Tibial nerve (tissue), 4 donors: ENCODE measurements at places on chromosomes 1 and 21.

- peak overlapping the region; percentile 47 for H3K27ac ChIP-seq
- no peak overlapping the region for H3K4me3 ChIP-seq
- H3K36me3 ChIP-seq = no peaks in the 10 kb centered on the region
- no peaks in the 10 kb centered on the region for H3K4me1 ChIP-seq
Observed at GRCh38 chr21:45482899-45483821, 59.1 kb downstream of the SLC19A1 start.

DNA sequence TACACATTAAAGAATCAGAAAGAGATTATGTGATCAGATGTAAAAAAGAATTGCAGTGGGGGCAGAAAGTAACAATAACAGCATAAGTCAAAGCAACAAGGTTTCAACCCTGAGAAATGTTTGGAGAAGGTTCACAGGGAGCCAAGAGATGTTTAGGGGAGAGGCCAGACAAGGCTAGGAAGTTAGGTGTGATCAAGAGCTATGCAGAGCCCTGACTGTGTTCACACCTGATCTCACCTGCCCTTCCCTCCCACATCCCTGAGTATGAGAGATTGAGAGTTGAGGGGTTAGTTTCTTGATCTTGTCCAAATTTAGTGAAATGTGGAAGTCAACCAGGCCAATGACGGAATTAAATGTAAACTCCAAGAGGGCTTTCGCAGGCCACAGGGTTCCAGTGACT lies 10.2 kb downstream of the PTPN14 start:
- H3K4me3 ChIP-seq = no peak overlapping the region
- H3K4me1 ChIP-seq = peaks cover 65% of the 10 kb centered on the region
- H3K27ac ChIP-seq = no peak overlapping the region
- H3K36me3 ChIP-seq = no peaks in the 10 kb centered on the region
- H3K27me3 ChIP-seq = no peaks in the 10 kb centered on the region
- DNase-seq = no peak

GRCh38 chr1:38134294-38134755 lies 87.7 kb upstream of the POU3F1 start:
- DNase-seq = no peak
- H3K27me3 ChIP-seq = no peaks in the 10 kb centered on the region
- peak overlapping the region; percentile 64 for H3K27ac ChIP-seq
- H3K36me3 ChIP-seq = no peaks in the 10 kb centered on the region
- H3K4me3 ChIP-seq = no peak overlapping the region

DNA sequence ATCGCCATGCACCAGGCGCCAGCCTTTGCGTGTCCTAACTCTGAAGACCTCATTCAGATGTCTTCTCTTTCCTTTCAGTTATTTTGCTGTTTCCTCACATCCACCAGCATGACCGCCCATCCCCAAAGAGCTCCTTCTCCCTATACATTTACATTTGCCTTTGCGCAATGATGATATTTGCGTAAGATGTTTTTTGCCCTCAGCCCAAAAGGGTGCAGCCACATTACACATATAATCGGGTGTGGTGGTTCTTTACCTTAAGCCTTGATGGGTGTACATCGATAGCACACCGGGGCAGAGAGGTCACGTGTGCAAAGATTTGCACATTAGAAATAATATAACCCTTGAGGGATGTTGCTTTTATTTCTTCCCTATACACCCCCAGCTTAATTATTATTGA lies 192.8 kb downstream of the HUNK start:
- H3K27ac ChIP-seq = no peak overlapping the region
- DNase-seq = no peak
- no peak overlapping the region for H3K4me3 ChIP-seq
- H3K4me1 ChIP-seq = no peaks in the 10 kb centered on the region
- H3K36me3 ChIP-seq = no peaks in the 10 kb centered on the region

GRCh38 chr21:35349376-35350080 lies 300.4 kb upstream of the RUNX1 start:
- no peak for DNase-seq
- H3K4me1 ChIP-seq = no peaks in the 10 kb centered on the region
- H3K36me3 ChIP-seq = no peaks in the 10 kb centered on the region
- no peak overlapping the region for H3K4me3 ChIP-seq
- no peak overlapping the region for H3K27ac ChIP-seq

DNA sequence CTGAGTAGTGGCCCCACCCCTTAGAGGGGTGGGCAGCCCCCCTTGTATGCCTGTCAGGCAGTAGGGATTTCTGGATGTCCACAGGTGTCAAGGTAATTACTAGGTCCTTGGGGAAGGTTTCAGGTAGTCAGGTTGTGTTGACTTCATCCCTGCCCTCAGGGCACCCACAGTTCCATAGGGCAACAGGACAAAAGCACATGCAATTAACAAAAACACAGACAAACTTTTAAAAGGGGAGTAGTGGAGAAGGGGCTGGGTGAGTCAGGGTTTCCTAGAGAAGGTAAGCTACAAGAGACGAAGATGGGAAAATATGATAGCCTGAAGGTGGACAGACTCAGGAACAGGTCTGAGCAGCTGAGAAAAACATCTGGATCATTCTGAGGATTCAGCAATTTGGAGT lies 14.1 kb downstream of the KRTCAP2 start:
- no peak overlapping the region for H3K27ac ChIP-seq
- no peak for DNase-seq
- H3K36me3 ChIP-seq = no peaks in the 10 kb centered on the region
- no peak overlapping the region for H3K4me3 ChIP-seq
- no peaks in the 10 kb centered on the region for H3K4me1 ChIP-seq

DNA sequence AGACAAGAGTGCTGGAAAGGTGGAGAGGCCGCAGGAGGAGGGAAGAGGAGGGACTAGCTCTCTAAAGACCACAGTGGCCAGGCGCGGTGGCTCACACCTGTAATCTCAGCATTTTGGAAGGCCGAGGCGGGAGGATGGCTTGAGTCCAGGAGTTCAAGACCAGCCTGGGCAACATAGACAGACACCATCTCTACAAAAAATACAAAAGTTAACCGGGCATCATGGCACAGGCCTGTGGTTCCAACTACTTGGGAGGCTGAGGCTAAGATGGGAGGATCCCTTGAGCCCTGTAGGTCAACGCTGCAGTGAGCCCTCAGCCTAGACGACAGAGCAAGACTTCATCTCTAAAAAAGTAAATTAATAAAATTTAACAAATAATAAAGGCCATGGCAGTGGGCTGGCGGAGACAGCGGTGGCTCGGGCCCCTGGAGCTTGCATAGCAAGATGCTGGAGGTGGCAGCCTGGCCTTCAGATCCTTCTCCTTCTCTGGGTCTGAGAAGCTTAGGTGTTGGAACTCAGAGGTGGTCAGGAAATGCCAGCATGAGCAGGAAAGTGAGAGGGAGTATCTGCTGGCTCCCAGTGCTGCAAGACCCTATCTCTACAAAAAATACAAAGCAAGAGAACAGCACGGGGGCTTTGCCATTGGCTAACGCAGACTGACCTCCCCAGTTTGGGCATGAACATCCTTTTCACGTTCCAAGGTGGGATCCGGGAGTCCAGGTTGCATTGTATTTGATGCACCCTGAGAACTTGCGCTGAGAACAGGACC lies 10.7 kb downstream of the WNT3A start:
- no peak for DNase-seq
- H3K4me3 ChIP-seq = no peak overlapping the region
- no peak overlapping the region for H3K27ac ChIP-seq
- H3K27me3 ChIP-seq = no peaks in the 10 kb centered on the region
- no peaks in the 10 kb centered on the region for H3K36me3 ChIP-seq

DNA sequence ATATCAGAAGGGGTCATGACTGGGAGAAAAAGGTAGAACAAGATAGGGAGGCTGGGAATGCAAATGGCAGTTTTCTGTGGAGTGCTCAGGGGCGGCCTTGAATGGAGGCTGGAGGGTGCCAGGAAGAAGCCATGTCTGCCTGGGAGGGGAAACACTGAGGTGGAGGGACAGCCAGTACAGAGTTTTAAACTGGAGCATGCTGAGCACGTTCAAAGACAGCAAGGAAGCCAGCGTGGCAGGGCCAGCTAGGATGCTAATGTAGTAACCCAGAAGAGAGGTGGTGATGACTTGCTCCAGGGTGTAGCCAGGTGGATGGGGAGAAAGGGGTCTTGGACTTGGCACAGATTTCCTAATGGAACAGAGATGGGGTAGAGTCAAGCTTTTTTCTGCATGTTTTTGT lies 445.8 kb upstream of the VAMP3 start:
- H3K27ac ChIP-seq = no peak overlapping the region
- DNase-seq = no peak
- no peaks in the 10 kb centered on the region for H3K27me3 ChIP-seq
- no peak overlapping the region for H3K4me3 ChIP-seq
- H3K36me3 ChIP-seq = no peaks in the 10 kb centered on the region

DNA sequence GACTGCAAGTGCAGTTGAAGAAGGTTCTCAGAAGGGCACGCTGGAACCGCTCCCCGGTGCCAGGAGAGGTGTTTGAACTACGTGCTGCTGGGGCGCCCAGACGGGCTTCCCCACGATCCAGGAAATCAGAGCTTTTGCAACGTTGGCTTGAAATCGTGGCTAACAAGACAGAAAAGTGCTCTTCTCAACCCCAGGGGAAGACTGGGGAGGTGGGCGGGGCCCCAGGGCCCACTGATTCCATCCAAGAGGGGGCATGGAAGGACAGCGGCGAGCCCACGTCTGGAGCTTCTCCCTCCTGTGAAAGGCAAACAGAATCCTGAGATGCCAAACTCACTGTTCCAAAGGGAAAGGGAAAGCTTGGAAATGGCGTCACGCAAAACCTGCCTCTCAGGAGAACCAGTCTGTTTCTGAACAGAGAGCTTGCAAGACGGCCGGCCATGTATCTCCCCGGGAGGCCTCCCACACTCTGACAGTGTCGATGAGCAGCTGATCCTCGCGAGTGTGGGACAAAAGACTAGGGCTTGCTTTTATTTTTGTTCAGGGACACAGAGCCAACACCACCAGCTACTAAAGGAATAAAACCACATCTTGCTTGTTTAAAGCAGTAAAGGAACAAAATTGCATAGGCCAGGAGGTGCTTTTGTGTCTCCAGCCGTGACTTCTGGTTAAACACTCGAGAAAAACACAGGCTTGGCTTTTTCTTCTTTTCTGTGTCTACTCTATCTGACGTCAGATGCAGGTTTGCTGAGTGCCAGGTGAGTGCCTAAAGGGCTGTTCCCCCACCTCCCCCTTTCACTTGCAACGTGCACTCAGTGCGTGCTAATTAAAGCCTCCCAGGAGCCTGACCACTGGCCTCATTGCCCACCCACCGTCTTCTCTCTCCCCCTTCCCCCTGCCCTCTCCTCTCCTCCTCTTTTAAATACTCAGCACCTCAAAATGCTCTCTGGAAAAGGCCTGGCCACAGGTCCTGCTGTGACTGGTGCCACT lies 41.5 kb downstream of the LRRC3 start:
- H3K27ac ChIP-seq = peak overlapping the region; percentile 27

DNA sequence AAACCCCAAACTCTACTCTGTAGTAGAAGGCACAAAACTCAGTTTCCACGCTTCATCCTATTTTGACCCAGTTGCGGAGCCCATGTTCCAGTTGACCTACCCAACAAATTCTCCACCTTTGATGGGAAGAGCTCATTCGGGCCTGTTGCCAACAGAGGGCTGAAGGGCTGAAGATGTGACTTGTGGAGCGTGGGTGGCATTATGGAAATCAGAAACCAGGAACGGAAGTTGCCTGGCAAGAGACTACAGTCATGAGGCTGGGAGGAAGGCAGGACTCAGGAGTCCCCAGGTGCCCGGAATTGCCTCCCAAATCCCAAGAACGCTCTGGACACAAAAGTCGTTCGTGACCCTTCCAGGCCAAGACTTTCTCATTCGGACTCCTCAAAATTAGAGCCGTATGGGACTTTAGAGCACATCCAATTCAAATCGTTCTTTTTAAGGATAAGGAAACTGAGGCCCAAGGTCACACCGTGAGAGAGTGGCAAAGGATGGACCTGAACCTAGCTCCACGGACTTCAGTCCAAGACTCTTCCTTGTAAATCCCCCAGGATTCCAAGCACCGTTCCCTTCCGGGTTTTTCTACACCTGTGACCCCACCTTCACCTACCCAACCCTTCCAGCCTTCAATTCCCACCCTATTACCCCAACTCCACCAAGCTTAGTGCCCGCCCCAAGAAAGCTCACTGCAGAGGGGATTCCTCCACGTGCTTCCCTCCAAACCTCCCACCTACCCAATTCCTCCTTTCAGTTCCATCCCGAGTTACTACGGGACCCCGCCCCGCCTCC lies 739 bp downstream of the SMG5 start:
- peaks cover 47% of the 10 kb centered on the region for H3K4me1 ChIP-seq
- H3K4me3 ChIP-seq = peak overlapping the region; percentile 66
- no peaks in the 10 kb centered on the region for H3K27me3 ChIP-seq
- H3K36me3 ChIP-seq = no peaks in the 10 kb centered on the region

- H3K36me3 ChIP-seq = no peaks in the 10 kb centered on the region
- H3K4me3 ChIP-seq = no peak overlapping the region
- DNase-seq = no peak
Observed at GRCh38 chr1:200037501-200037900, 10.0 kb downstream of the NR5A2 start.

DNA sequence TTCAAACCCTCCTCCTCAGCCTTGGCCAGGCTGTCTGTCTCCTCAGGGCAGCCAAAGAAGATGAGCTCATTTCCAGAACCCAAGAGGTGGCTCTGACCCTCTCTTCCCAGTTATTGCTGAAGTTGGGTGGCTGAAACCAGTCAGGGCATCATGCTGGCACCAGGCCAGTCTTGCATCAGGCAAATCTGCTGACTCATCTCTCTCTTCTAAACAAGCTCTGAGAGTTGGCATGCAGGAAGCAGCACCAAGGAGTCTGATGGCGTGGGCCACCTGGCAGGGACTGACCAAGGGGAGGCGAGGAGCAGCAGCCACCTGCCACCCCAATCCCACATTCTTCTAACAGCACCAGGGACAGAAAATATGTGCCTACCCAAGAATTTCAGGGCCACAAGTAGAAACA lies 104.8 kb upstream of the ATP1A1 start:
- H3K36me3 ChIP-seq = no peaks in the 10 kb centered on the region
- no peak overlapping the region for H3K4me3 ChIP-seq
- H3K4me1 ChIP-seq = no peaks in the 10 kb centered on the region
- no peak overlapping the region for H3K27ac ChIP-seq
- peak; percentile 9 for DNase-seq
- H3K27me3 ChIP-seq = no peaks in the 10 kb centered on the region

DNA sequence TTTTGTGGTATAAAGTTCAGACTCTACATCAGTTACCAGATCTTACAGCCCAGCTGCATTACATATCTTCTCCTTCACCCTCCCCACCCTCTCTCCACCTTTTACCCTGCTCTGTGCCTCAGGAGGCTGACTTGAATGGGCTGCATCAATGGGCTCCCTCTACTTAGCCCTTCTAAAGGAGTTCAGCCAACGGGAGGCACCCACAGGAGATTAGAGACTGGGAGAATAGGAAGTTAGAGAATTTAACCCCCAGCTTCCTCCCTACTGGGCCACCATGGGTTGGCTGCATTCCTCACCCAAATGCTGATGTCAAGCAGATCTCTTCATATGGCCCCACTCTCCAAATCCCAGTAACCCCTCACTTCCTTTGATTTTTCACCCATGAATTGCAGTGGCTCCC lies 17.1 kb upstream of the DUSP23 start:
- H3K4me3 ChIP-seq = no peak overlapping the region
- no peaks in the 10 kb centered on the region for H3K36me3 ChIP-seq
- H3K27ac ChIP-seq = no peak overlapping the region
